ENCODE measurements at places on chromosomes 13 and 19. TPM values are rescaled to one million over a fixed set of nuclear protein-coding genes. Genes with fewer than 3 reads are reported as not detected.

DNA sequence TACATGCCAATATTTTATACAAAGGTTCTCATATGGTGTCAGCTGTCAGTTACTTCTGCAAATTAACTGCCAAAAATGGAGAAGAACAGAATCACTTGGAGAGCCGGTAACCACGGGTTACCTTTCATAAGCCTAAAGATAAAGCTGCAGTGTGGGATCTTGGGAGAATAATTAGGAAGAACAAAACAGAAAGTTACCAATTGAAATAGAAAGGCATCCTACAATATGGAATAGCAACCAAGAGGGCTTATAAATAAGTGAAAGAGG is 74.2 kb downstream of the TSHZ3 start:
- no peaks in the 10 kb centered on the region for H3K4me1 ChIP-seq
- H3K27me3 ChIP-seq: no peaks in the 10 kb centered on the region
- H3K27ac ChIP-seq: no peak overlapping the region
- no peak overlapping the region for H3K4me3 ChIP-seq

Gene SF3A2
- 55.8 TPM for total RNA-seq

DNA sequence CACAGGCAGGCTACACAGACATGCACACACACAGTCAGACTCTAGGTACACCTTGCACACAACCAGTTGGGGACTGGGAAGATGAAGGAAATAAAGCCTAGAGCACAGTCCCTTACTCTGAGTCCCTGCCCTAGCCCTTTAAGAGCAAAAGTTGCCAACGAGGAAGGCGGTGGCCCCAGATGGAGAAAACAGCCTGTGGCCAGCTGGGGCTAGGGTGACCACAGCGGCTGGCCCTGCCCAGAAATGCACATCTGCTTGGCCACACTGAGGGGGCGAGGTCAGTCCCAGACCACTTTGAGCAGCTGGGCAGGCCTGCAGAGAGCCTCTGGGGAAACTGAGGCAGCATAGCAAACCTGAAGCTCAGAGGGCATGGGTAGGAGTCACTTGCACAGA is 52.3 kb downstream of the PTPRS start:
- H3K36me3 ChIP-seq: no peaks in the 10 kb centered on the region
- no peak for DNase-seq
- no peaks in the 10 kb centered on the region for H3K27me3 ChIP-seq
- H3K27ac ChIP-seq: peak overlapping the region; percentile 69

DNA sequence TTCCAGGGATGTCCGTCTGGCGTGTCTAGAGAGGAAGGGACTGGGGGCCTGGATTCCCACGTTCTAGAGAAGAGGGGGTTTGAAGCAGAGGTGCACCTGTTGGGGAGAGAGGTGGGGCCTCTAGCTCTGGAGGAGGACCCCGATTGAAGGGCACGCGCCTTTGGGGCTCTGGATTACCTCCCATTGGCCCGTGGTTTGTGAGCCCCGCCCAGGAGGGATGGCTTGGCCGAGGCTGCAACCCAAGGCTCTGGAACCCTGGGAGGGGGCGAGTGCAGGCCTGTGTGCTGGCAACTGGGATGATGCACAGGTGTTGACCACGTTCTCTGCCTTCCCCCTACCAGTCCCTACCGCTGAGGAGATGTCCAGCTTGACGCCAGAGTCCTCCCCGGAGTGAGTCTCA is 20.2 kb downstream of the TMEM150B start:
- no peak overlapping the region for H3K4me3 ChIP-seq
- H3K4me1 ChIP-seq: peaks cover 33% of the 10 kb centered on the region
- no peaks in the 10 kb centered on the region for H3K36me3 ChIP-seq
- H3K27ac ChIP-seq: no peak overlapping the region
- DNase-seq: peak; percentile 84
- no peaks in the 10 kb centered on the region for H3K27me3 ChIP-seq

DNA sequence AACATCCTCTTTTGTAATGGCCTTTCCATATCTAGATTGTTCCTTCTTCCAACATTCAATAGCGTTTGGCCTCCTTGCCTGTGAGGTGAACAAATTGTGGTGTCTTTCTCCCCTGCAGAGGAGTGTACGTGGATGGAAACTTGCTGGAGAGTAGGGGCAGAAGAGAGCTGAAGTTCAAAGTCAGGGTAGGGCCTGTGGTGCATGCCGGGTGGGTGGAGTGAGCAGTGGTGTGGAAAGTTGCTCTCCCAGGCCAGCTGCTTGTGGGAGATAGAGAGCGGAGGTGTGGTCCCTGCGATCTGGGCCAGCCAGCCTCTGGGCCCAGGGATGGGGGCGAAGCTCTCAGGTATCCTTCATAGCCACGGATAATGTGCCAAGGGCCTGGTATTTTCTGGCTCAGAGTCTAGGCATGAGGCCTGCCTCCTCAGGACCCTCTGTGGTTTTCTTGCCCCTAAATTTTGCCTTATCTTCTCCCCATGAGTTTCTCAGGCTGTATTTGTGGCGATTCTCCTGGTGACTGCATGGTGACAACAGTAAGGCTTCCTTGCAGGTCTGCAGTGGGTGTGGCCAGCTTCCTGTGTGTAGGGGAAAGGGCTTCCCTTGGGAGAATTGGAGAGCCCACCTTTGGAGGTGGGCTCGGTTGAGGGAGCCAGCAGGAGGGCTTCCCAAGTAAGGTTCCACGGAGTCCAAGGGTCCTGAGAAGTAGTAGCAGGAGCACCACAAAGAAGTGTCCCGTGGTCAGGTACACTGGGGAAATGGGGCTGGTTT is 6.7 kb downstream of the RGCC start:
- no peak overlapping the region for H3K4me3 ChIP-seq
- no peak for DNase-seq
- peak overlapping the region; percentile 71 for H3K27ac ChIP-seq
- no peaks in the 10 kb centered on the region for H3K27me3 ChIP-seq
- H3K36me3 ChIP-seq: peaks cover 53% of the 10 kb centered on the region
- H3K4me1 ChIP-seq: peaks cover 90% of the 10 kb centered on the region

Gene MAP4K1
- 262 TPM for total RNA-seq

Gene WDR87
- not detected for total RNA-seq

Gene B3GLCT
- 1.1 TPM for total RNA-seq

DNA sequence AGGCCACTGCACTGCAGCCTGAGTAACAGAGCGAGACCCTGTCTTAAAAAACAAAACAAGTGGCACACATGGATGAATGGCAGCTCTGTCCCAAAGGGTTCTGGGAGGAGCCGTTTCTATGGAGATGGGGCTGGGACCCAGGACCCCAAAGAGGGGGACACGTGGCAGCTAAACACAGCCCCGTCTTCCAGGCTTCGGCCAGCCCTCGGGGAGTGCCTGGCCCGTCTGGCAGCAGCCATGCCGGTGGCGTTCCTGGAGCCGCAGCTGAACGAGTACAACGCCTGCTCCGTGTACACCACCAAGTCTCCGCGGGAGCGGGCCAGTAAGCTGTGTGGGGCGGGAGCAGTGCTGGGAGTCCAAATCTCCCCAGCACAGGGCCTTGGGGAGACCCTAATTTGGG is 82.4 kb downstream of the RYR1 start:
- DNase-seq: no peak
- no peaks in the 10 kb centered on the region for H3K4me1 ChIP-seq
- no peaks in the 10 kb centered on the region for H3K36me3 ChIP-seq
- H3K4me3 ChIP-seq: no peak overlapping the region

DNA sequence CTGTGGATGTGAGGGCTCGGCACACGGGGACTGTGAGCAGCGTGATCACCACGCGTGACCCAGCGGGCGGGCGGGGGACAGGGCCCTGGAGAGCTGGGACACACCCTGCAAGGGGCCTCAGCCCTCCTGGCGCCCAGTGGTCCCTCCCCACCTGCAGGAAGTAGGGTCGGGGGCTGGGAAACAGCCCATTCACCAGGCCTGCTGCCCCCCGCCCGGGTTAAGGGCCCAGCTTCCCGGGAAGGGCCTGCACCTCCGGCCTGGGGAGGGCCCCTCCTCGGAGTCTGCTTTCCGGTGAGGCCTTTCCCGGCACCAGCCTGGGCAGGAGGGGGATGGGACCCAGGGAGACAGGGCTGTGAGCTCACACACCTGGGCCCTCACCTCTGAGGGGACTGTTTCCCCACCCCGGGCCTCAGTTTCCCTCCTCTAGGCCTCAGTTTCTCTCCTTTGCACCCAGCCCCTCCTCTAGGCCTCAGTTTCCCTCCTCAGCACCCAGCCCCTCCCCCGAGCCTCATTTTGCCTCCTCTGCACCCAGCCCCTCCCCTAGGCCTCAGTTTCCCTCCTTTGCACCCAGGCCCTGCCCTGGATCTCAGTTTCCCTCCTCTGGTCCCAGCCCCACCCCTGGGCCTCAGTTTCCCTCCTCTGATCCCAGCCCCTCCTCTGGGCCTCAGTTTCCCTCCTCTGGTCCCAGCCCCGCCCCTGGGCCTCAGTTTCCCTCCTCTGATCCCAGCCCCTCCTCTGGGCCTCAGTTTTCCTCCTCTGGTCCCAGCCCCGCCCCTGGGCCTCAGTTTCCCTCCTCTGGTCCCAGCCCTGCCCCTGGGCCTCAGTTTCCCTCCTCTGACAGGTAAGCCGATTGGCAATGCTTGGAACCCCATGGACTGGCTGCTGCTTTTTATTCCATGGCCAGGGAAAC is 1.9 kb upstream of the MADCAM1 start:
- H3K27ac ChIP-seq: no peak overlapping the region
- DNase-seq: no peak
- H3K4me1 ChIP-seq: peaks cover 7% of the 10 kb centered on the region
- no peaks in the 10 kb centered on the region for H3K27me3 ChIP-seq
- H3K4me3 ChIP-seq: no peak overlapping the region

DNA sequence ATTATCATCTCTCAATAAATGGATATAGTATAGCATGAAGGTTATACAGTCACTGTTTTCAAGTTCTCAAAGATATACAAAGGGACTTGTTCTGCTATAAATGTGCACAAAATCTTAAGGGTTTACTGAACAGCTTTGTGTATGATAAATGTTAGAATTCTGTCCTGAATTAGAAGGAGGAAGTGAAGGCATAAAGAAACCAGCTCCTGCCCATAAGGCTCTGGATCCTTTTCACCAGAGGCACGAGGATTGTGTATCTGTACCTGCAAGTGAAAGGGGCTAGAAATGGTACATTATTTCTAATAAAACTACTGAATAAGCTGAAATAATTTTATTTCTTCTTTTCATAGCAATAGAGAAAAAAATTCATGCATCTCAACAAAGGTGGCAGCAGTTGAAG is 32.4 kb downstream of the PHF11 start:
- H3K36me3 ChIP-seq: peaks cover 24% of the 10 kb centered on the region
- peaks cover 41% of the 10 kb centered on the region for H3K4me1 ChIP-seq
- H3K27ac ChIP-seq: peak overlapping the region; percentile 70
- DNase-seq: no peak
- no peak overlapping the region for H3K4me3 ChIP-seq

DNA sequence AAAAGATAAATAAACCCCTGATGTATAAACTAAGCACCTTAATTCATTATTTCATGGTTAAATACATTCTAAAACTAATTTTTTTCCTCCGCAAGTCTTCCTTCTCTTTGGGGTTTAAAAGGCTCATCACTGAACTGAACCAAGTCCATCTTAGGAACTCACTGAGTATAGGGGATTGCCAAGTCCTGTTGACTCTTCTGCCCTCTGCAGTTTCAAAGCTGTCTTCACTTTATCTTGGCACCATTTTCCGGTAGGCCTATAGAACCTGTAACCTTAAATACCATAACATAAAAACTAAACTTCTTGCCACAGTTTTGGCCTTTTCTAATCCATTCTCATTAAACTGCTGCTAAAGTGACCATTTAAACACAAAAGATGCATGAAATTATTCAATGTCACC is 66.5 kb upstream of the USPL1 start:
- H3K4me1 ChIP-seq: peaks cover 11% of the 10 kb centered on the region
- H3K27ac ChIP-seq: no peak overlapping the region
- no peak overlapping the region for H3K4me3 ChIP-seq
- peak; percentile 85 for DNase-seq
- no peaks in the 10 kb centered on the region for H3K36me3 ChIP-seq
- no peaks in the 10 kb centered on the region for H3K27me3 ChIP-seq

DNA sequence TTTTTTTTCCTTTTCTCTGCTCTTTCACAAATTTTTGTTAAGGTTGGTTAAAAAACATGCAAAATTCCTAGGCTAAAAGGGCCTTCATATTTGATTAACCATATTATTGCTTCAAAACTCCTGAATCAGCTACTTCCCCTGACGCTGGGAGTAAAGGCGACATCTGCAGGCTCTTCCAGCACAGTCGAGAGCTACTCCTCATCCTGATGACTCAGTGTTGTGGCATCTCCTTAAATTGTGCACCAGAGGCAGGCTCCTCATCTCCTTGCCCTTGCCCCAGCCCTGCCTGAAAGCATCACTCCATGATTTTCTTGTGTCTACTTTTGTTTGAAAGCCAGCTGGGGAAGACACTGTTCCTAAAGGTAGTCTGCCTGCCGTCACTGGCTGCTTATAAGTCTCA is 24.5 kb upstream of the SOX1 start:
- H3K4me1 ChIP-seq: no peaks in the 10 kb centered on the region
- no peak for DNase-seq
- H3K27me3 ChIP-seq: no peaks in the 10 kb centered on the region

Gene PLK5
- not detected for total RNA-seq

DNA sequence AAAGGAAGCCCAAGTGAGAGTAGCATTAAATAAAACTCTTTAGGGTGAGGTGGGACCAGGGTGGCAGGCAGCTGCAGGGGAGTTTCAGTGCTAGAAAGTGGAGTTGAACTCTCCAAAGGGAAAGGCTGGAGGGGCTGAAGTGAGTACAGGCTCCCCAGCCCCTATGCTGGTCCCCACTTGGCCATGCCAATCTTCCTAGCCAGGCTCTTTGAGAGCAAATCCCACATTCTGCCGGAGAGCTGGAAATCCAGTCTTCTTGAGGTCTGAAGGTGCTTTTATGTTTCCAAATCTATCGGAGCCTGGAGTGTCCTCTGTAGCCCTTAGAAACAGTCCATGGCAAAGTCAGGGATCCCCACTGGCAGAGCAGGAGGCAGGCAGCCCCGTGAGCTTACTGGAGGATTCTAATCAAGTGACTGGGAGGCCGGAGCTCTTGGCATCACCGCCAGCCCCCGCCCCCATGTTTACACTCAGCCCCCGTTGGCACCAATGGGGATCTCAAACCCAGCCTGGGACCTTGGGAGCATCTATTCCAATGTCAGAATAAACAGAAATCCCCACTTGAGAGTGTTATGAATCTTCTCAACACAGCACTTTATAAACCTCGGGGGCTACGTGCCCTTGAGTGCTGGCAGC is 18.3 kb downstream of the ZNF536 start:
- H3K27ac ChIP-seq: no peak overlapping the region
- DNase-seq: no peak
- no peaks in the 10 kb centered on the region for H3K36me3 ChIP-seq

Gene NLRP9
- total RNA-seq: not detected

- H3K4me3 ChIP-seq: no peak overlapping the region
- no peaks in the 10 kb centered on the region for H3K4me1 ChIP-seq
- H3K27ac ChIP-seq: no peak overlapping the region
- no peak for DNase-seq
These were observed 845 bp downstream of the SPRY2 start for GRCh38 chr13:80339912-80340650.

DNA sequence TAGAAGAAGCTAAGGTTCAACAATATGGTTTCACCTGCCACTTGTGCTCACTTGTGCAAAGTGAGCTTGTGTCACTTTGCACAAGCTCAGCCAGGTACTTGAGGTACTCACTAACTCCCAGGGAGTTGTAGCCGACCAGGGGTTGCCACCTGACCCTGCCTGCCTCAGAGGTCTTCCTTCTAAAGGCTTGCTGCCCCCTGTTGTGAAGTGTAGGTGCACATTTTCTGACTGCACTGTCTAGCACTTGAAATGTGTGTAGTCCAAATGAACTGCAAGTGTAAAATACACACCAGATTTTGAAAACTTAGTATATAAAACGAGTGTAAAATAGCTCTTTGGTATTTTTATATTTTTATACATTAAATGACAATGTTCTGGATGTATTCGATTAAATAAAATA is 230.8 kb downstream of the DLEU7 start:
- no peak overlapping the region for H3K27ac ChIP-seq
- no peaks in the 10 kb centered on the region for H3K36me3 ChIP-seq
- peak; percentile 73 for DNase-seq

GRCh38 chr19:5445071-5445470 is 10.1 kb upstream of the ZNRF4 start:
- H3K27me3 ChIP-seq: no peaks in the 10 kb centered on the region
- no peak for DNase-seq
- no peaks in the 10 kb centered on the region for H3K4me1 ChIP-seq
- H3K27ac ChIP-seq: no peak overlapping the region
- H3K4me3 ChIP-seq: no peak overlapping the region

All from Karpas-422 (cell line).